Ecto neural progenitor cell (in vitro differentiated cells): ENCODE measurements at places on chromosomes 11 and 22.

- DNase-seq, result no peak
These were observed at the start of gene LRFN4 for GRCh38 chr11:66856496-66857233. Gene LRFN4 (plus strand): TSS chr11:66857064. CDS start chr11:66857745, 681 bp downstream.

DNA sequence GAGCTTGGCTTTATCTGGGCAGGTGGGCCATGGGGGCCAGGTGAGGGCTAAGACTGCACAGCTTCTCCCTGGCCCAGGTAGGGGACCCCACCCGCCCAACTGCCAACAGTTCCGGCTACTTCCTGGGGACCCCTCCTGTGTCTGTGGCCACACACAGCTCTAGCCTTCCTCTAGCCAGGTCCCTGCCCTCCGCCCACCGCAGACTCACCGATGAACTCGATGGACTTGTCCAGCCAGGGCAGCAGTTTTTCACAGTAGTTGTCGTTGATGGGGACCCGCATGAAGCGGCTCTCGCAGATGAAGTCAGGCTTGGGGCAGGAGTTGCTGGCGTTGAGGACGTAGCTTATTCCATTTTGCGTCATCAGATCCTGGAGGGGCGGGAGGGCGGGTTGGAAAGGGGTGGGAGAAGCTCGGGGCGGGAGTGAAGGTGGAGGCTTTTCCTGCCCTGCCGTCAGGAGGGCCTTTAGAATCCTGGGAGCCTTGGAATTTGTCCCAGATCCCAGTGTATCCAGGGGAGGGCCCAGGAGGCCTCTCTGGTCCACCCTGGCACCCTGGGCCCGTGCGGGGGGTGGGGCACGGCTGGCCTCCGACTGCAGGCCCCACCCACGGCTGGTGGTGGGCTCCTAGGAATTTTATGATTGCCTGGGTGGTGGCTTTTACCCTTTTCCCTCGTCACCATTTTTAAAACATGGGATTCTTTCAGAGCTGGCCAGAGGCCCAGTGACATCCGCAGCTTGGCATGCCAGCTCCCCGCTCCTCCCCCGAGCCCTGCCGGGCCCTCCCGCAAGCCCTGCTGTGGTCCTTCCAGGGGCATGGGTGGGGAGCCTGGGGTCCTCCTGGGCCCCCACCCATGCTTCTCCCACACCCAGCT lies 13.9 kb downstream of the DUSP8 start:
- no peak for DNase-seq

DNA sequence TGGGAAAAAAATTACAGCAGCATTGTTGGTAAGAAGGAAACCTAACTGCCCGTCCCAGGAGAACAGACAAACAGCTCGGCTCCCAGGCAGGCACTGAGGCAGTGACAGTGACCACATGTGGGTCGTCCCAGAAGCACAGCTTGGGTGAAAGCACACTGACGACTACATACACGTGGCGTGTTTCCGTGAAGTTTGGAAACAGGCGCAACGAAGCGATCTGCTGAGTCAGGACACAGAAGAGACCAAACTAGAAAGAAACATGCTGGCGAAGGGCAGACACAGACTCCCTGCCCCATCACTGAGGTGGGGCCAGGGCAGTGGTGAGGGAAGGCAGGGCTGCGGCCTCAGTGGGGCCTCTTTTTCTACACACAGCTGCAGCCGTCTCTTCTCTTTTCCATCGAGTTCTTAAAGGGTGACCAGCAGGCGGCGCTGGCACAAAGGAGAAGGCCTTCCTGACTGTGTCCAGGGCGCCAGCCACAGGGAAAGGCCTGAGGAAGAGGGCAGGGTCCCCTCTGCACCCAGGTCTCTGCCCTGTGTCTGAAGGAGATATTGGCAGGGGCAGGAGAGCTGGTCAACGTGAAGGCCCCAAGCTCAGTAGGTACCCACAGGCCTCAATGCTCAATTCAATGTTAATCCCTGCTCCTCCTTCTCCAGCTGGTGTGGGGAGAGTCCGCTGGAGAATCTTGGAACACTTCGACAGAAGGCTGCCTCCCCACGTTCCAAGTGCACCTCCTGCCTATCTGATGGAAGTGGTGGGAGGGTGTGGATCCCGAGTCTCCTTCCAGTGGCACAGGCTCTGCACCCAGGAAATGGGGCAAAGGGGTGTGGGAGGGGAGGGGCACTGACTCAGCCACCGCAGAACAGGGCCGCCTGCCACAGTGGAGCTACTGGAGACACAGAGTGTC lies 19.9 kb downstream of the CARS1 start:
- DNase-seq, result peak; percentile 86

DNA sequence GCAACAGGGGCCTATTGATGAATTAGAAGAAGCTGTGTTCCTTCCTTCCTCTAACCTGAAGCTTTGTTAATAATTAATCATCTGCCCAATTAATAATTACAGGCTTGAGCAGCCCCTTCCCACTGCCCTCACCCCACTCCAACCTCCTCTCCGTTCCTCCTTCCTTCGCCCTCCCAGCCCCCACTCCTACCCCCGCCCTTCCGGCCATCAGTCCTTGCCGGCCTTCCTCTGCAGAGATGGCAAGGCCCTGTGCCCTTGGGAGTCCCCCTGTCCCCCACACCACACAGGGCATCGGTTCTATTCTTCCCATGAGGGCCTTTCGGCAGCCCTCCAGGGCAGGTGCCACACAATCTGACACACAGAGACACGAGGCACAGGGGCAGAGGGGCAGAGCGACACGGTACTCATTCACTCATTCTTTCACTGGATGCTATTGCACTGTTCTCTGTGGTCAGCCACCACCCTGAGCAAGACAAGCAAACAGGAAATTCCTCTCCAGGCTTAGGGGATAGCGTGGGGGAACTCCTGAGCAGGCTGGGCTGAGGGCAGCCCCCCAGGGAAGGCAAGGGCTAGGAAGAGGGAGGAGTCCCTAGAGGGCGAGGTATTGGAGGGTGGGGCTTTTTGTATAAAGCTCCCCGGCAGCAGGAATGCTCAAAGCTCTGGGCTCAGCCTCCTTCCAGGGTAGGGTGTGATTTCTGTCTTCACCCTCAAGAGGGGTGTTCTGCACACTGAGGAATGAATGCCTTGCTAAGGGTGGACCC lies 14.7 kb downstream of the MGAT3 start:
- no peak for DNase-seq

DNA sequence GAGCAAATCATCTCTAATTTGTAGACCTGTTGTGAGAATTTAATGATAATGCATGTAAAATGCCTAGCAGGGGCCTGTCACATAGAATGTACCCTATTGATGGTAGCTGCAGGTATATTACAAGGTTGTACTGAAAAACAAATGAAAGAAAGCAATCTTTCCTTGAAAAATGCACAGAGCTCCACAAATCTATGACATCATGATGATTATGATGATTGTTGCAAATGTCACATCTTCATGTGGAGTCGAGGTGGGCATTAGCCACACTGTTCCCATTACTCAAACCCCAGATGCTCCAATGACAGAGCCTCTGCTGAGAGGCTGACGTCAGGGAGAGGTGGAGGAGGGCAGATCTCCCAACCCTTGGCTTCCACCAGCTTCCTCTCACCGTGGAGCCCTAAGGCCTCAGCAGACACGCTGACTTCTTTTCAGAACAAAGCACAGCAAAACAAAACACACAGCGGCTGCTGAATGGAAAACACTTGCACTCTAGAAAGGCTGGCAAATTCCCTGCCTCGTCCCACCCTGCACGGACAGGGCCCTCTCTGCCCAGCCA lies 298.3 kb downstream of the KIRREL3 start:
- no peak for DNase-seq

DNA sequence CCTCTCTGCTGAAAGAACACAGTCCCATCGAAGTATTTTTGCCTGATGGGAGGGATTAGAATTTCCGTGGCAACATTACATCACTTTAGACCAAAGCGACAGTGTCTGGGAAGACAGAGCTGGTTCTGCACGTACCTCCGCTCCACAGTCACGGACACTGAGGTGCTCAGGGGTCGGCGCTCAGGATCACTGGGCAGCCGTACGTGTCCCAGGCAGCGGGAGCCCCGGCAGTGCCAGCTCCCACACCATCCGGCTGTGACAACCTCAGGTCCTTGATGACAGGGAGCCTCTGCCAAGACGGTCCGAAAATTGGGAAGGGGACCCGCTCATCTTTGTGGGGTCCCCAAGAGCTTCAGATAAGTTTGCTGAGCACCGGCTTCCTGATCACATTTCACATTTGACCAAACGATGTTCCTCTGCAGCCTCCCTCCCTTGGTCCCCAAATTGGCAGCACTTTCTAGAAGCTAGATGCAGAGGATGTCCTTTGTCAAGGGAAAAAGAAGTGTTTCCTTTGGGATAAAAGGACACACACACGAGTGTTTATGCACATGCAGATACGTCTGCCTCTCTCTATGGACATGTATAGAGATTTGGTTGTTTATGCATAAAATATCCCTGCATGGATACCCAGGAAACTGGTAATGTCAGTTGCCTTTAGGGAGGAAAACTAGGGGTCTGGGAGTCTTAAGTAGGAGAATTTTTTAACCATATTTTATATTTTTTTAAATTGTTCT lies 61.6 kb upstream of the LINC01488 start:
- no peak for DNase-seq

GRCh38 chr22:17890892-17891291 lies 116.6 kb upstream of the BID start:
- no peak for DNase-seq

- DNase-seq, result peak; percentile 53
These were observed 22.8 kb upstream of the SLC25A18 start for GRCh38 chr22:17540481-17540880.

DNA sequence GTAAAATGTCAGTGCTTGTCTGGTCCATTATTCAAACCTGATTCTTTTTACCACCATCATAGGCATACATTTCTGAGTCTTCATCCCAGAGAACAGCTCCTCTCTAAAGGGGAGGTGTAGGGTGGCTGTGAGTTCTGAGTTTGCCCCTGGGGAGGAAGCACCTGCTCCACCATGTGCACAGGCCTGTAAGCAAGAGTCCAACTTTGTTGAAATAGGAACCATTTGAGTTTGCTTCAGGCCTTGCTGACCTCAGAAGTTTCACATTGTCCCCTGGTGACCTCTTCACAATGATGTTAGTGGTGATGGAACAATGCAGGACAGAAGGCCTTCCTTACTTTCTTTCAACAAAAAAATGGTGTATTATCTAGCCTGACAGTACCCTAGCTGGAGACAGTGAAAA lies 54.6 kb upstream of the TOP3B start:
- DNase-seq, result no peak

GRCh38 chr11:46679241-46680163 lies 20.9 kb downstream of the ARHGAP1 start:
- no peak for DNase-seq

DNA sequence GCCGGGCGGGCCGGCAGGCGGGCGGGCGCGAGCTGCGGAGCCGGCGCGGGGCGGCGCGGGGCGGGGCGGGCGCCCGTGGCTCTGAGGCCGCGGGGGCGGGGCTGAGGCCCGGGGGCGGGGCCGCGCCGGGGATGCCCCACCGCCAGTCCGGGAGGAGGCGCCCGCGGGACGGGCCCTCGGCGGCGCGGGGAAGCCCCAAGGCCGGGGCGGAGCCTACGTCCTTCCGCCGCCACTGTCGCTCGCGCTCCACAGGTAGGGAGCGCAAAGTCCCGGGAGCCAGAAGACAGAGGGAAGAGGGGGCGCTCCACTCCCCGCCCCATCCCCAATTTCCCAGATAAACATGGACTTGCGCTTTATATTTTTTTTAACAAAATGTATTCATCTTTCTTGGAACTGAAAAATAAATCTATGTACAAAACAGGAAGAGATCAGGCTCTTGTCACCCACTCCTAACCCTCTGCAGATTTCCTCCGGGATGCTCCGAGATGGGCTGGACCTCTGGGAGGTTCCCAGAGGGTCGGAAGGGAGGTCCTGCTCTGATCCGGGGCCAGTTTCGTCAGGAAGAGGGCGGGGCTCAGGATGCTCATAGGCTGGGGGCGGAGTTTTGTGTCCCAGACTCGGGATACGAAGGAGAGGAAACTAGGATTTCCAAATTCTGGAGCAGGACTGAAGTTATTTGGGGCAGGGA lies at the start of gene MAP4K2:
Gene MAP4K2 (minus strand): TSS at position 57 of the 688 bp plus-strand sequence. CDS start 65 bp downstream, outside the sequence.
- DNase-seq, result peak; percentile 88

DNA sequence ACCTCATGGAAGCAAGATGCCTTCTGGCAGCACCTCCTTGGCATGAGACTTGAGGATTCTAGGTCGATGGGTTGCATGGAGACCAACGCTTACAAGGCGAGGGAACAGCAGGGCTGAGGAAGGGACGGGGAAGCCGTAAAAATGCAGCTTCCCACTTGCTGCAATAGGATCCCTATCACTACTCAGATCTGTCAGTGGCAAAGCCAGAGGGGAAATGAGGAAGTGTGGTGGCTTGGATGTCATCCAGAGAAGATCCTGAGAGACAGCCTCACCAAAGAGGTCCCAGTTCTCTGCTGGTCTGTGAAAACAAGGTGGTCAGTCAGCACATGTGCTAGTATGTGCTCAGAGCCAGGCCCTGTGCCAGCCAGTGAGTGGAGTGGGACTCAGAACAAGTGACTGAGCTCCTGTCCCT lies 22.2 kb downstream of the CYB5R2 start:
- no peak for DNase-seq

DNA sequence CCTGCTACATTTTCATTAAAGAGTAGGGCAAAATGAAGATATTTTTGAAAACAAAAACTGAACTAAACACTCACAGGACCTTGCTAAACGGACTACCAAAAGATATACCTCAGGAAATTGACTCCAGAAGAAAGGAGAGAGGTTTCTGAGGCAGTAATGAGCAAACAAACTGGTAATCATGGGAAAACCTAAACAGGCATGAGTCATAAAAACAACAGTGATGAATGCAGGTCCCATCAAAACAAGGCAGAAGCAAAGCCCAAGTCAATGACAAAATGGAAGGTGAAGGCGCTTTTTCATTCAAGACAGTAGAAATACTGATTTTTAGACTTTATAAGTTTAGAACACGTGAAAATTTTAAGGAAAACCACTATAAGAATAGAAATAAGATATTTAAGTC lies 104.5 kb downstream of the EFCAB6 start:
- no peak for DNase-seq
